ENCODE measurements at places on chromosomes 13 and 19.

- DNase-seq: no peak
Measured at GRCh38 chr13:29572575-29572974, 22.9 kb downstream of the SLC7A1 start.

DNA sequence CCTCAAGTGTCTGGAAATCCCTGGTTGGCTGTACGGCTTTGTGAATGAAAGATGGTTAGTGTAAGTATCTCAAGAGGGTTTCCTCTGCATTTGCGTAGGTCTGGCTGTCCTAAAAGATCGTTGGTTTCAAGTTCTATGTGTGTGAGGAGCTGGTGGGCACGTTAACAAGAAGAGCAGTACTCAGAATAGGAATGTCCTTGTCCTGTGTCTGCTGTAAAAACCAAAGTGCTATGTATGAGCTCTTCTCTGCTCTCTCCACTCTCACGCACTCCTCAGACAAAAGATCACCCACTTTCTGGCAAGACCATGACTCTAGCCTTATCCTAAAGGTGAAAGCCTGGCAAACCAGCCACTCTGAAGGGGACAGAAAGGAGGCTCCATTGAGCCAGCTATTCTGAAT, 39.1 kb downstream of the USP12 start:
- no peak for DNase-seq

DNA sequence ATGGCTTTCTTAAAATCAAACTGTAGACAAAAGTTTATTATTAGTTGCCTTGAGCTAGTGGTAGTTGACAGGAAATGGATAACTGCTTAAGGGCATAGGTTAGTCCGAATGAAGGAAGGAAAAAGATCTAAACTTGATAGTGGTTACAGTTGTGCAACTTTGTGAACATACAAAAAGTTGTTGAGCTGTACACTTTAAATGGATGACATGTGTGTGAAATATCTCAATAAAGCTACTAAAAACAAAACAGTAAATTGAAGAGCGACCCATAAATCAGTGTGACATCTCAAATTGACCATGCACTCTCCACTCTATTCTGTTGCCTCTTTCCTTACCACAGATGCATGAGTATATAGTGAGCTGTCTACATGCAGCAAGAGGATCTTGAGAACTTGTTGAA, 1757.8 kb downstream of the PCDH9 start:
- DNase-seq: no peak

DNA sequence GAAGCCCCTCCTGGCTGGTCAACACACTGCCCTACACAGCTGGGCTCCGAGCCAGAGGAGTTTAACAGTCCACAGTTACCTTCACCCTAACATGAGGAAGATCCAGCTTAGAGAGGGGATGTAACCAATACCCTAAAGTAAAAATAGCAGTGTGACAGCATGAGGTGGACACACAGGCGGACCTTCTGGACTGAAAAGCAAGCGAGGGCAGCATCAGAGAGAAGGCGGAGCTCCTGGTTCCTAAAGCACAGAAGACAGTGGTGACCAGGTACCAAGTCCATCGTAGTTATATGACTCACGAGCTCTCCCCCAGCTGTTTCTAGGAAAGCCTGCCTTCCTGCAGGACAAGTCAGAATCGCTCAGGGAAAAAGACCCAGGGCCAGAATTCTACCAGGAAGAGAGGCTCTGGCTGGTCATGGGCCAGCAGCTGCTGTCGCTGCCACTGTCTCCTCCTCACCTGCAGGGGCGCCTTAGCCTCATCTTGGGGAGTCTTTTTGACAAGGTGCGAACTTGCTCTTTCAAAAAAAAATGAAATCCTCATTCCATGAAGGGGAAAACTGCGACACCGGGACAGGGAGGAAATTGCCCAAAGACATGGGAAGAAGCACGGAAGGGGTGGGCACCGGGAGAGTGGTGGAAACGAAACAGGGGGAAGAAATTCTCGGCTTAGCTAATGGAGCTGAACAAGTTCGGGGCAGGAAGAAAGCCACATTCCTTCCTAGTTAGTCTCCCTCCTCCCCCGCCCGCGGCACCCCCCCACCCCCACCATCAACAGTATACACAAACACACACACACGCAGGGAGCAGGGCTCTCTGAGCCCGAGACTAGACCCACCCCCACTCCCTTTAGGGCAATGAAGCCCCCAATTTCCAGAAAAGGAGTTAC, 1.7 kb downstream of the ELL start:
- DNase-seq: no peak

DNA sequence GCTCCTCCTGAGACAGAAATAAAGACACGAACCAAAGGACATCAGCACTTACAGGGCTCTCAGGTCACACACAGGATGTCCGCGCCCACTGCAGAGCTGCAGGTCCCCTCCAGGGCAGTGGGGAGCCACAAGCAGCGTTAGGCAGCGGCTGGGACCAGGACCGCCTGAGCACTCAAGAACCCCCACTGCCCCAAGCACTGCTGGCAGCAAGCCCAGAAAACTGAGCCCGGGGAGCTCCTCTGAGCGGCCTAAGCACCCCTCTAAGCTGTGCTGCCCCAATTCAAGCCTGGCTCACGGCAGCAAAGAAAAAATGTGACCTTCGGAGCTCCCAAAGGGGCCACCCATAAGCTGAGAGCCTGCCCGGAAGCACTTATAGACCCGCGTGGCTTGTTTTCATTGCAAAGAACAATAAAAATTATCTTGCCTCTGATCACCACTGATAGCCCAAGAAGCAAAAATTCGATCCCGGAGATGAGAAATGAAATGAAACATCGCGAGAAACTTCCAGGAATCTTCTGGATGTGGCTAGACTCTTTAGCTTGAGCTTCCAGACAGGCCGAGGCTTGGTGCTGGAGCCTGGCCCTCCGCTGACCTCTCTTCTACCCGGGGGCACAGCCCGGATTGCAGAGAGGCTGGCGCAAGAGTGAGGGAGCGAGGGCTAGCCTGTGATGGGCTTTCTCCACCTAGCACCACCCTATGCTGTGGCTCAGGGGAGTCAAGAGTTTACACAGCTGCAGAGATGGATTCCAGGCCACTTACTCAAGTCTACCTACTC, 6.3 kb downstream of the DPP9 start:
- no peak for DNase-seq
